Osteocyte (in vitro differentiated cells): ENCODE measurements at places on chromosomes 11 and 22. TPM values are rescaled to one million over a fixed set of nuclear protein-coding genes. Genes with fewer than 3 reads are reported as not detected.

DNA sequence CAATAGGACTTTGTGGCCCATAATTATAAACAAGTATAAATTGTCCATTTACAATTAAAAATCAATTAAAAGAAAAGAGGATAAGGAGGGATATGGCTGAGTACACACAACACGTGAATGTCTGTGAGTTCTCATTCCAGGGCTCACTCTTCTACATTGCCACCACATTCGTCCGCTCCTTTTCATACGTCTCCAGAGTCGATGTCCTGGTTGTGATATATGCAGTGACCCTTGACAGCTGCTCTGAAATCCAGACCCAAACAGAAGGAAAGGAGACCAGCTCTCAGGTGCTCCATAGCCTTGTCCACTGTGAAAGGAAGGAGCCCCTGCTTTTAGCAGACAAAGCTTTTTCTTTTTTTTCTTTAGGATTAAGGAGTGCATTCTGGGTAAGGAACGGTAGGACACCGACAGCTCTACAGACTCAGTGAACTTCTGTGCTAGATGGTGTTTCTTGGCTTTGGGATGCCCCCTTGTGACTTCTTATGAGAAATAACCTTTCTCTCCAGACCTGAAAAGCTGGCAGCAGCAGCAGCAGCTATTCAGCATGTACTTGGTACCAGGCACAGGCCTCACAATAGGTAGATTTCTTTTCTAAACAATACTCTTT, 19.7 kb upstream of the DNAJB13 start:
- DNase-seq, result no peak

DNA sequence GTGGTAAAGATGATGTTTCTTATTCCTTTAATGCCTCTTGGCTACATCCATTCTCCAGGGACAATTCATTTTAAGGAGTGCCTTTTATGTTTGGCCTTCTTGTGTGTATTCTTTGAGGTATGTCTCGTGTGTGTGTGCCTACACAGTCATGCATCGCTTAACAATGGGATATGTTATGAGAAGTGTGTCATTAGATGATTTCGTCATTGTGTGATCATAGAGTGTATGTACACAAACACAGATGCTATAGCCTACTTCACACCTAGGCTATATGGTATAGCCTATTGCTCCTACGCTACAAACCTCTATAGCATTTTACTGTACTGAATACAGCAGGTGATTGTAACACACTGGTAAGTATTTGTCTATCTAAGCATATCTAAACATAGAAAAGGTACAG, 23.0 kb downstream of the ZNF202 start:
- no peak for DNase-seq

- DNase-seq, result no peak
Measured at GRCh38 chr11:6283453-6284023, 23.9 kb downstream of the CCKBR start.

MS4A5 gene
- total RNA-seq, result not detected in 2 replicates

CHRM1 gene
- total RNA-seq, result 0.27 and 0.31 TPM in 2 replicates

SHANK3 gene
- total RNA-seq, result 4.7 and 4.8 TPM in 2 replicates

NPTXR gene
- total RNA-seq, result 4.7 and 4.8 TPM in 2 replicates

FAM181B gene
- total RNA-seq, result 0.26 and 0.35 TPM in 2 replicates

GAS2 gene
- total RNA-seq, result 0.52 and 0.70 TPM in 2 replicates

NLRP14 gene
- not detected in 2 replicates for total RNA-seq
